Gastrocnemius medialis (tissue), 4 donors: ENCODE measurements at places on chromosomes 7 and 10. TPM values are rescaled to one million over a fixed set of nuclear protein-coding genes. Genes with fewer than 3 reads are reported as not detected.

- no peak for DNase-seq
Observed at GRCh38 chr10:77162697-77163096, 474.9 kb downstream of the KCNMA1 start.

- DNase-seq = no peak
Observed at GRCh38 chr10:95295031-95295755, 4.4 kb upstream of the PDLIM1 start.

GRCh38 chr10:4315551-4315950, 510.5 kb upstream of the AKR1E2 start:
- DNase-seq = peak; percentile 19

- peak; percentile 78 for DNase-seq
Observed at GRCh38 chr7:123655614-123656013, at the start of gene LMOD2. Gene LMOD2, plus strand, starts transcription at chr7:123655866. Its CDS starts 98 bp downstream, at chr7:123655964.

DNA sequence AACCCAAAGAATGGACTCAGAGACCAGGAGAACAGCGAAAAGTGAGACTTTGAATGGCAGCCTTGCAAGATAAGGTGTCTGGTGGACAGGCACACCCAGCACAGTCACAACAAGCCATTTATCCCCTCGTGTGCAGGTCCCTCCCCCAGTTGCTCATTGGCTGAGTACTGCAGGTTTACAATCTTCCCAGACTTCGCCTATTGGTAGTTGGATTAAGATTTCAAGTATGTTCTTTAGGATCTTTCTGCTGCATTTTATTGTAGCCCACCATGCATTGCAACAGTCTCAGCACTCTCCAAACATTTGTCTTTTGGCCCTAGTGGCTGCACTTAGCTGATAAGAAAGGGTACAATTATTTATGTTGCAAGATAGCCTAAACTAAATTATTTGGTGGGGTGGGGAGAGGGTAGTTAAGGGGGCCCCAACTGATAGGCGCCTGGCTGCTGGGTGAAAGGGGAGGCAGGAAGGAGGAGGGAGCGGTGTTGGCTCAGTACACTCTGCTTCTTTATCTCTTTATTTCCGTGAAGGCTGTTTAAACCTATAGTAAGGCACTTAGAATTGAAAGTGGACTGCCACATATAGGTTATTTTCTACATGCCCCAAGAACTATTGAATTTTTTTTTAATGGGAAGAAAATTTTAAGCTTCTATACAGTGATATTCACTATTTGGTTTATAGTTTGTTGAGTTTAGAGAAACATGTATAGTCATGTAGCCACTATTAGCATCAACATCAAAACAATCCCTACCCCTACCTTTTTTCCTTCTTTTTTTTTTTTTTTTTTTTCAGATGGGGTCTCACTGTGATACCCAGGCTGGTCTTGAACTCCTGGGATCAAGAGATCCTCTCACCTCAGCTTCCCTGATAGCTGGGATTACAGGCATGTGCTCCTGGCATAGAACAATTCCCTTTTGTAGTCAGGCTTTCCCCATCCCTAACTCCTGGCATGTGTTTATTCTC, 54.2 kb downstream of the GUSB start:
- DNase-seq = no peak

GRCh38 chr10:123648595-123648994, 17.6 kb upstream of the GPR26 start:
- DNase-seq = no peak

GRCh38 chr10:24771943-24772694, 48.4 kb upstream of the ARHGAP21 start:
- no peak for DNase-seq

- no peak for DNase-seq
Observed at GRCh38 chr10:34758447-34758996, 56.6 kb downstream of the PARD3 start.

- no peak for DNase-seq
Observed at GRCh38 chr10:59435707-59436106, 73.4 kb upstream of the FAM13C start.

DNA sequence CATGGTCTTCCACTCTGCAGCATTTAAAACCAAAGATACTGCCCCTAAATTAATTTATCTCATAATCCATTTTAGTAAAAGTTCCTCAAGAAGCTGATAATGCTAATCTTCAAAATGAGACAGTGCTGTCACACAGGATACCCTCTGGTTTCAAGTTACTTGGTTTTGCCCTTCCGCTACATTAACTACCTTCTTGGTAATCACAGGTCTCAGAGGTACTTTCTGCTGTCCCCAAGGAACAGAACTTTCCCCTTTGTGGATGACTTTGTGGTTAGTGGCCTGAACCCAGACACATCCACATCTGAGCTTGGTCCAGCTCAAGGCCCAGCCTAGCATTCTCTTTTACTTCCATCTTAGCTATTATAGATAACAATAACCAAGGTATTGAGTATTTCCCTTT, 88.8 kb upstream of the TMEM26 start:
- no peak for DNase-seq

GRCh38 chr7:135285547-135286233, 52.1 kb downstream of the STRA8 start:
- no peak for DNase-seq

- no peak for DNase-seq
Observed at GRCh38 chr7:26880852-26881251, 16.5 kb upstream of the SKAP2 start.

GRCh38 chr10:61623161-61623560, 39.6 kb upstream of the CABCOCO1 start:
- no peak for DNase-seq

GRCh38 chr7:135659159-135659846, 3.0 kb upstream of the STMP1 start:
- DNase-seq = no peak

DNA sequence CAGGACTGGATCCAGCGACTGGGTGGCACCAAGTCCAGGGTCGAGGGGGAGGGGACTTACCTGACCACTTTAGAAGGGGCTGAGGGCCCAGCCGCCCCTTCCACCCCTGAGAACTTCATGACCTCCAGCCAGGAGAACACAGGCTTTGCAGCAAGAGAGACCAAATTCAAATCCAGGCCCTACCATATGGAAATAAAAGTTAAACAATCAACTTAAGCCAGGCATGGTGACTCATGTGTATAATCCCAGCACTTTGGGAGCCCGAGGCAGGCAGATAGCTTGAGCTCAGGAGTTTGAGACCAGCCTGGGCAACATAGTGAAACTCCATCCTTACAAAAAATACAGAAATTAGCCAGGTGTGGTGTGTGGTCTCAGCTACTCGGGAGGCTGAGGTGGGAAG, 61.9 kb downstream of the COL13A1 start:
- no peak for DNase-seq

GRCh38 chr7:127413326-127413725, 20.8 kb upstream of the ZNF800 start:
- DNase-seq = no peak

GRCh38 chr7:134691546-134692343, 45.1 kb downstream of the BPGM start:
- DNase-seq = no peak

DNA sequence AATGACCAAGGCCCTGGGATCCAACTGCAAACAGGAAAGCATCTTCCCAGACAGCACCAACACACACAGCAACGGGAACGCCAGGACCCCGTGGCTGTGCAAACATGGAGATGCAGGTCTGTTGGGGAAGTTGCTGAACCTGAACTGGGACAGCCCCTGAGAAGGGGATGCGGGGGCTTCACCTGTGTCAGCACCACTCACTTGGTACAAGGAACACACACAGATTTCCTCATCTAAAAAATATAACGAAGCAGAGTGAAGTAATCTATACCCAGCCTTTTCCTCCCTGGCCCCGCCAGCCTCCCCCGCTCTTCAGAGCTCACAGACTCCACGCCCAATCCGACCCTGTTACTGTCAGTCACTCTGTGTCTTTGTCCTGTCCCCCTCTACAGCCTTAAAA, 93.0 kb downstream of the PTPRN2 start:
- DNase-seq = no peak

- DNase-seq = no peak
Observed at GRCh38 chr10:63268149-63268797, 135.1 kb downstream of the NRBF2 start.

- DNase-seq = peak; percentile 66
Observed at GRCh38 chr7:95545007-95545615, 51.2 kb downstream of the PDK4 start.

DNA sequence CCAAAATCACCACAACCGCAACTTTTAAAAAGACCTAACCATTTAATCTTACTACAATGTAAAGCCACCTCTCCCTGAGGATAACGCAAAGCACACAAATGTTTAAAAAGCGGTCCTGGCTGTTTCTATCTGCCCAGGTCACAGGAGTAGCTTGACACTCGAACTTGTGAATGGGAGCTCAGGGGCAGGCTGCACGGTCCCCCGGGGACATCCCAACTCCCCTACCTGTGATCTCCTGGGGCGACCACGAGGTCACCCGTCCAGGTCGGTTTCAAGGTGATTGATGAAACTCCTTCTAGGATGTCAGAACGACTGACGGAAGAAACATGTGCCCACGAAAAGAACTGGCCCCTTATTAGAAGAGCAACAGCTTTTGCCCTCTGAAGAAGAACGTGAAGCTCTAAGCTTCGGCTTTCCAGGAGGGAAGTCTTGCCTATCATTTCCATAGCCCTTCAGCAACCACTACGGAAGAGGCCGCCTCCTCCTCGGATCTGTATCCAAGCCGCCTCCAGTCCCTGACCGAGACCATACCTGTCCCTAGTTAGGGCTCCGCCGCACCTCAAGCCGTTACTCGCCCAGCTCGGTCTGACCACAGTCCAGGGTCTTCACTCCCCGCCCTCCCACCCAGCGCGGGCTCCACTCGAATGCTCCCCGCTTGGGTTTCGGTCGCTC, 459 bp downstream of the CYCS start:
- DNase-seq = peak; percentile 50

DNA sequence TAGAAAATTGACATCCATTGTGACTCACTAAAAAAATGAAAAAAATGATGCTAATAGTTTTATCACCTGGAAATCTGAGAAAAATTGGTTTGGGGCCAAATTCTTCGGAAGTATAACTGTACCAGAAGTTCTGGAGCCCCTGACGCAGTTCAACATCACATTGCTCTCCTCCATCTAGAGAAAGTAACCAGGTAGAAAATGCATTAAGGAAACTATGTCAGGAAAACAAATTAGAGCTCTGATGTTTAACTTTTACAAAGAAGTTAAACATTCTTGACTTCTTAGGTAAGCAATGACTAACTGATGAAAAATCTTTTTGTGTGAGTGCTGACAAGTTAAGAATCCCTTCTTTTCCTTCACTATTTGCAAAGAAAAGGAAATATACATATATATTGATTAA, 61.1 kb upstream of the TMEM196 start:
- no peak for DNase-seq

GRCh38 chr7:44438816-44439215, 51.6 kb downstream of the NUDCD3 start:
- DNase-seq = no peak

DNA sequence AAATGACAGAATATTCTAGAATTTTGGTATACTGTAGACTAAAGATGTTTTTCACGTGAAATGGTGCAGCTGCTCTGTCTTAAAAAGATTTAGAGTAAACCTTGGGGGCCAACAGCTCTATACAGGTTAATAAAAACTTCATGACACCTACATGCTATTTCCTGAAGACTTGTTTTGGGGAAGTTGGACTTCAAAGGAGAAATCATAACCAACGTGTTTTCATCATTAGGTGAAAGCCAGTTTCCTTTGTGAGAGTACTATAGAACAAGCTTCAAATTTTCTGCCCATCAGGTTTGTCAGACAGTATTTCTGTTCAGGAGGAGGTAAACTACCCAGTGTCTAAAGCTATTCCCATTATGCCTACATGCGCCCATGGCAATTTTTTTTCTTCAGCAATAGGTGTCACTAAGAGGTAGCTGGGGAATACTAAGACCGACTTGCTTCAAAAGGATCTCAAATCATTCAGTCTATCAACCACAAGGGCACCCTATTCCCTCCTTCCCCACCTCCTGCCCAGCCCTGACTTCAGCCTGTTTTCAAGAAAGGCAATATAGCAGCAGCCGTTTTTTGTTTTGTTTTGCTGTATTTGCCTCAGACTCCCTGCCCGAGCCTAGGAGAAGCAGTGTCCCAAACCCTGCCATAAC, 237.3 kb upstream of the SP8 start:
- DNase-seq = no peak

DNA sequence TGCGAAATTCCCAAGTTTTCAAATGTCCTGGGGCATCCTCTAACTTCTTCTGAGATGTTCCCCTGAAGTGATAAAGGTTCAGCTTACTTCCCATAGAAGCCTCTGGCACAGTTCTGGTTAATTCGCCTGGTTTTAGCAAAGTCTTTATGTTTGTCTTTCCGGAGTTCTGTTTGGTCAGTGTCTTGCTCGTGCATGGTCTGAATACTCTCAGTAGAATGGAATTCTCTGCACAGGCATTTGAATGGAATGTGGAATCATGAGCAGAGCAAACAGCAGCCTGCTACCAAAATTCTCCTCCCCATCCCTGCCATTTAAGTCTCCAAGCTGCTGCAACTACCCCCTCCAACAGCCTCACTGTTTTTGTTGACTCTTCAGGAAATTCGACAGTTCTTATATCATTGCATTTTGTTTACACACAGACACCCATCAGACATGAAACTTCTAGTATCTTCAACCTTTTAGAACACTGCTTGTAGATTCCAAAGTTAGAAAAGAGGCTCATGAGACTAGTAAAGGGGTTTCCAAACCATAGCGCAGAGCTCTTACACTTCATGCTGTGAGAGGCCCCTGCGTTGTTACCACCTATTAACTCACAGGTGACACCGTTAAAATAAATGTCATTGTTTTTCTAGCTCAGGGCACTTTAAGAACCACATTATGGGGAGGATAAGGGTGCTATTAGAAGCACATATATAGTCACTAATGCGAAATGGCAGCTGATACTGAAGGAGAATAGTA, 129.7 kb downstream of the PLCE1 start:
- no peak for DNase-seq

FANK1 gene
- 0.61 TPM for total RNA-seq

LDB3 gene
- total RNA-seq = 164 TPM

CHRM2 gene
- total RNA-seq = not detected

C10orf88 gene
- total RNA-seq = 9.2 TPM

CFAP43 gene
- total RNA-seq = not detected

KCNH2 gene
- 1.00 TPM for total RNA-seq

CYP3A7 gene
- 1.7 TPM for total RNA-seq

PDSS1 gene
- total RNA-seq = 7.5 TPM

TMEM176A gene
- 12.9 TPM for total RNA-seq

CALHM1 gene
- total RNA-seq = not detected

FKBP6 gene
- total RNA-seq = not detected

SNX10 gene
- total RNA-seq = not detected

TFEC gene
- 0.87 TPM for total RNA-seq

LZTS2 gene
- 27.8 TPM for total RNA-seq

ZNF239 gene
- total RNA-seq = 3.1 TPM

C1GALT1 gene
- total RNA-seq = 32.9 TPM
